ENCODE measurements at places on chromosomes 7 and 10.

DNA sequence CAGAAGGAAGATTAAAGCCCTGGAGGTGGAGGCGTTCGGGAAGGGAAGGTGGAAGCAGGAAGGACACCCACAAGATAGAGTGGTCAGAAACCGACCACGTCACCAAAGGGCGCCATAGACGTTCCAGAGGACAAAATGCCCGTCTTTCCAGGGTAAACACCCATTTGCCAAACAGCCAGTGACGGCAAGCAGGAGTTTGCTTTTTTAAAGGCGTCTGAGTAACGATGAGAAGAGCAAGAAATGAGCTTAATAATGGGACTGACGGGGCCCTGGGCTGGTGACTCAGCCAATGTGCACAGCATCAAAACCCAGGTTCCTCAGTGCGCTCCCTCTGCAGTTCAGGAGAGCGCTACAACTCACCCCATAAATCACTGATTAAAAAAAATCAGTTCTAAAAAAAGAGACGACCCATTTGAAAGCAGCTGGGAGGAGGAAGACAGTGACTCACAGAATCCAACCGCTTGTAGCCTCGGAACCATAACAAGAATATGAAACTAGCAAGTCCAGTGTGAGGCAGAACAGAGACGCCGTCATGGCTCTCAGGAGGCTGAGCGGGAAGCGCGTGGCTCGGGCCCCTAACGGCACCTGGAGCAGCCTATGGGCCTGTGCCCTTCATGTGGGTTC lies 5.9 kb downstream of the DIP2C start:
- DNase-seq: peak; percentile 25

- DNase-seq: no peak
Observed at GRCh38 chr7:150879345-150879744, 27.0 kb downstream of the AOC1 start.

- peak; percentile 73 for DNase-seq
Observed at GRCh38 chr7:3217166-3217565, 83.9 kb upstream of the SDK1 start.

GRCh38 chr10:71475243-71475871 lies 78.6 kb downstream of the CDH23 start:
- no peak for DNase-seq

DNA sequence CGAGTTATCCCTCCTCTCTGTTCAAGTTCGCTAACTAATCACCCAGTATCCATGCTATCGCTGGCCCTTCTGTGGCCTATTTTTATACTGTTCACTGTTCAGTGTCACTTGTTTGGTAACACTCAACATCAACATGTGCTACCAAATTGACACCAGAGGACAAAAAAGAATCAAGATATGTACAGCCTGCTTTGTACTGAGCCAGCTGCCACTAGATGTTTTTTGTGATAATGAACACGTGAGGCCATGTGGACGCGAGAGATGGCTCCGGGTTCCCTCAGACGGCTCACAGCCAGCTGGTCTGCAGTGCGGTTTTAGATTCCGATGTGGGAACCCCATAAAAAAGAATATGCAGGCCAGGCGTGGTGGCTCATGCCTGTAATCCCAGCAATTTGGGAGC lies 21.2 kb downstream of the CAV1 start:
- DNase-seq: peak; percentile 15

GRCh38 chr10:83542774-83543411 lies 596.4 kb upstream of the GHITM start:
- no peak for DNase-seq

- no peak for DNase-seq
Observed at GRCh38 chr7:4655896-4656295, 26.2 kb upstream of the FOXK1 start.

DNA sequence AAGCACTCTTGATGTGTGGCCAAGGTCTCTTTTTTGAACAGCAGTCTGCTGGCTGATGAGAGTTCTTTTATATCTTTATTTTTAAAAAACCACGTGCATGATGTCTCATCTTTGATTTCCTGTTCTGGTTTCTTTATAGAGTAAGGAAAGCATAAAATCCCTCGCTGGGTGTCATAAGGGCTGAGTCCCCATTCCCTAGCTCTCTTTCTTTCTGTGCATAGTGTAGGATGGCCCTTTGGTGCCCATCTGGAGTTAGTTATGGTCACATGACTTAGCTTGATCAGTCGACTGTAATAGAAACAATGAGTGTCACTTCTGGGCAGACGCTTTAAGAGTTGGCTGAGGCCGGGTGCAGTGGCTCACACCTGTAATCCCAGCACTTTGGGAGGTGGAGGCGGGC lies 38.5 kb downstream of the GHRHR start:
- DNase-seq: no peak

DNA sequence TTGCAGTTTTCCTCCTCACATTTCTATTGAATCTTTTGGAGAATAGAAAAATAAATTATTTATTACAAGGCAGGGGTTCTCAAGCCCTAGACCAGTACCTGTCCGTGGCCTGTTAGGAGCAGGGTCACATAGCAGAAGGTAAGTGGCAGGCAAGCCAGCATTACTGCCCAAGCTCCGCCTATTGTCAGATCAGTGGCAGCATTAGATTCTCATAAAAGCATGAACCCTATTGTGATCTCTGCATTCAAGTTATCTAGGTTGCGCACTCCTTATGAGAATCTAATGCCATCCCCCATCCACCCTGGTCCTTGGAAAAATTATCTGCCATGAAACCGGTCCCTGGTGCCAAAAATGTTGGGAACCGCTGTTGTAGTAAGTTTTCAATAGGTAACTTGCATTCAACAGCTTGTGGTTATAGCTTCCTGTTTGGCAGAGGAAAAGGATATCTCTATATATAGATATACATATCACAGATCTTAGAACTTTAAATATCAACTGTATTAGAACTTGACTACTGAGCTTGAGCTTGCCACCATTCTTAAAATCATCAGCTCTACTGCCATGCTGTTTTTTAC lies 165.1 kb downstream of the AHR start:
- no peak for DNase-seq

DNA sequence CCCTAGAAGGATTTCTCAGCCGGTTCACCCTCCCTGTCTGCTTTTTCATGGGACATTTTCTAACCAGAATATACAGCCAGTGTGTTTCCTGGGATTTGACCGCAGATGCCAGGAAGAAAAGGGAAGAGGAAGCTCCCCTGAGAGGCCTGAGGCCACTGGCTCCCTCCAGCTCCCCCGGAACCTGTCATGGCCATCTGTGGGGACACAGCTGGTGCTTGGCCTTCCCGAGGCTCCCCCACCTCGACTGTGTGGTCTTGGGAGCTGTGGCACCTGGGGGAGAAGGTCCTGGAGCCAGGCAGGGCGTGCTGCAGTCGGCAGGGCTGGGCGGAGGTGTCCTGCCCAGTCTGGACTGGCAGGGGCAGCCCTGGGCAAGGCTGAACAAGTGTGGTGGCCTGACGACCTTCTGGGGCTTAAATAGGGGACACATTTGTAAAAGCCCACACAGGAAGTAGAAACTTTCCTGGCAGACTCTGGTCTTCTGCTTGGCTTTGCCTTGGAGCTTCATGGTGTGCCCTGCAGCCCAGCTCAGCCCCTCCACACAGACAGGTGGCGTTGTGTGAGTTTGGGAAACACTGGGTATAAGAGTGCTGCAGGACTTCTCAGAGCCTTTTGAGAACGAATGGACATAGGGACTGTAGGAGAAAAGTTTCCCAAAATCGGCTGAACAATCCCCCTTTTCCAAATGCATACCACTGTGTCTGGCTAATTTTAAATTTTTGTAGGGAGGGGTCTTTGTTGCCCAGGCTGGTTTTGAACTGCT lies 6.8 kb downstream of the BRI3 start:
- no peak for DNase-seq

DNA sequence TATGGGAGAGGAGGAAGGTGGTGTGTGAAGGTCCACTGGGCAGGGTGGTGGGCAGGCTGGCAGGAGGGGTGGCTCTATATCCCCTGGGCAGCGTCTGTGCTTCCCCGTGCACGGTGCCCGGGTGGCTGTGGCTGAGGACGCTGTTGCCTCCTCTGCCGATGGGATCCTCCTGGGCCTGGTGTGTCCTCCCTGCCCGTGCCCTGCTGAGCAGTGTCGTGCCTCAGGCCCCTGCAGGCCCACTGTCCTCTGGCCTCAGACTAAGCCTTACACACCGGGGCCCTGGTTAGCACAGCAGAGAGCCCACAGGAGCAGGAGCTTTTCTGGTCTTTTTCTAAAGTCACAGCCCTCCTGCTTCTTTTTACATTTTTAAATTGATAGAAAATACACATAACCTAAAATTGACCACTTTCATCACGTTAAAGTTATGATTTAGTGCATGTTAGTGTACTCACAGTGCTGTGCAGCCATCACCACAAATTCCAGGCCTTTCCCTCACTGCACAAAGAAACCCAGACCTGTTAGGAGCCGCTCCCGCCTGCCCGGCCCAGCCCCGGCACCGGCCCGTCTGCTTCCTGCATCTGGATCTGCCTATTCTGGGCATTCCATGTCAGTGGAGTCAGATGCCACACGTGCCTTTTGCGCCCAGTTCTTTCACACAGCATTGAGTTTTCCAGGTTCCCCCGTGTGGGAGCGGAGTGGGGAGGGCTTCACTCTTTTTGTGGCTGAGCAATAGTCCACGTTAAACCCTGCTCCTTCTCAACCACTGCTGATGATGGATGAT lies 19.4 kb downstream of the PFKFB3 start:
- DNase-seq: peak; percentile 54

- no peak for DNase-seq
Observed at GRCh38 chr10:93408783-93409182, 73.4 kb downstream of the MYOF start.

- no peak for DNase-seq
Observed at GRCh38 chr7:128017862-128018845, 13.1 kb downstream of the LRRC4 start.

- no peak for DNase-seq
Observed at GRCh38 chr10:80471001-80471400, 16.9 kb downstream of the TSPAN14 start.

- DNase-seq: no peak
Observed at GRCh38 chr10:14673189-14673861, 101.4 kb downstream of the FAM107B start.

DNA sequence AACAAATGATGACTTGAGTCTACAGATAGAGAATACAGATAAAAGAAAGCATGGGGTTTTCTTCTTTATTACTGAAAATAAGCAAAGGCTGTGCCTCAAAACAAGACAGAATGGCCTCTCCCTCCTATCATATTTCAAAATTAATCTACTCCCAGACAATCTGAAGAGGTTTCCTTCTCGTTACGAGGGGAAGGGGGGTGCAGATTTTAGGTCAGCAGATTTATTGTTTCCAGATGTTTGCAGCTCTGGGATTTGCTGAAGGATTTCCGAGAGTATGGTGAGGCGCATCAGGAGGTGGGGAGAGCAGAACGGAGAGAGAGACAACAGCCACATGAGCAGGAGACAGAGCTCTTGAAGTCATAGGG lies 89.8 kb downstream of the KIAA1549 start:
- peak; percentile 38 for DNase-seq

DNA sequence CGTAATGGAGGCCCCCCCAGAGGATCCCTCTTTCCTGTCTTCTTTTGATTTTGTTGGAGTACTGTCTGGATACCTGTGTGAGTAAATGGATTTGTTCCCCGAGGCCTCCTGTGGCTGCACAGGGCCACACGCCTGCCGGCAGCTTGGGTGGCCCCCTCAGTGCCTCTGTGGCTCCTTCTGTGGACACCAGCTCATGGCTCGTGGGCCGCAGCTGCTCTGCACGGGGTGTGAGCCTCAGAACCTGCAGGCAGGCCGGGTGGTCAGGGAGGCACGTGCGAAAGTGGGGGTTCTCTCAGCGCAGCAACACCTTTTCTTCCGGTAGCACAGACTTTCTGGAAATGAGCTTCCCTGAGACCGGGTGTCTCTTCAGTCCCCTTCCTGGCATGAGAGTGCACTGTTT lies 70.3 kb downstream of the WDR37 start:
- no peak for DNase-seq

- no peak for DNase-seq
Observed at GRCh38 chr10:113983552-113983951, 60.1 kb upstream of the ADRB1 start.

DNA sequence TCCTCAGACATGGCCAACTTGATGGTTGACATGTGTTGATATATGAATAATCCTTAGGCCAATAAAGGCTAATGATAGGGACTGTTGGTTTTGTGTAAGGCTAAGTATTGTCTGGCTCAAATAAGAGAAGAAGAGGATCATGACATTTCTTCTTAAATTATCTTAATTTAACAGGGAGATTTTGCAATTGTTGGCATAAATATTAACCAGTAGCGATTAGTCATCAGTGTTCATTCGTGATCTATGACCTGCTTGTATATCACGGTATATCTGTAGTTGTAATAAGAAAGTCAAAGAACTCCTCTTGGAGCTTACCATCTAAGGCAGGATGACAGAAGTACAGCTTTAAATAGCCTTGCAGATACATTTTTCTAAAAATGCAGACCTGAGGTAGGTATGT lies 196.4 kb downstream of the CREB5 start:
- no peak for DNase-seq

DNA sequence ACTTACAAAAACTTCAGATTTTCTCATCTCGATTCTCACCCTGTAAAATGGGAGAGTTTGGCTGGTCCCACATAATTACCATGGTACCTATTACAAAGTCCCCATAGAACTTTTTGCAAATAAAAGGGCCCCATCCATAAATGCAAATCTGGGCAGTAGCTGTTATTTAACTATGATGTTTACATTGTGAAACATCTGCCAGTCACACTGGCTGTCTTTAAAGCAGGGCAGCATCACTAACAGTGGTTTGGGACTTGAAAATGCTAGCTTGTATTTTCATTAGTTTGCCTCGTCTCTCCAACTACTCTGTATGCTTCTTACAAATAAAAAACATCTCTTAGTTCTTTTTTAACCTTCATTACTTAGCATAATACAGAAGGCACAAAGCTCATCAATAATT lies 240.7 kb downstream of the FZD1 start:
- no peak for DNase-seq

DNA sequence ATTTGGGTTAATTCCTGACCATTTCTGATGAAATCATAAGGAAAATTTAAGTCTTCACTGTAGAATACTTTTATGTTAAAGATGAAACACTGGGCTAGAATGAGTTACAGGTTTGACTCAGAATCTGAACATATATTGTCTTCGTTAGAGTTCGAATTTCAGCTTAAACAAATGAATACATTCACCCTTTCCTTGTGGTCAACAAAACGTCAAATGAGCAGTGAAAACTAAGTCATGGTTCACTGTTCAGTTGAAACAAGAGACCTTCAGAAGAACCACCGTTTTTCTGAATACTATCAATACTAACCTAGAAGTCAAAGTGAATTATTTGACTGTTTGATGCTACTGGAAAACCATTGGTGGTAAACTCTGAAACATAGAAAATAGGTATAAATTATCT lies 235.2 kb upstream of the ZWINT start:
- DNase-seq: no peak

- no peak for DNase-seq
Observed at GRCh38 chr7:147990942-147991341, 599.6 kb upstream of the C7orf33 start.

GRCh38 chr10:31557854-31558253 lies 238.8 kb downstream of the ZEB1 start:
- DNase-seq: no peak

GRCh38 chr7:1257863-1258262 lies 25.2 kb downstream of the UNCX start:
- DNase-seq: no peak

DNA sequence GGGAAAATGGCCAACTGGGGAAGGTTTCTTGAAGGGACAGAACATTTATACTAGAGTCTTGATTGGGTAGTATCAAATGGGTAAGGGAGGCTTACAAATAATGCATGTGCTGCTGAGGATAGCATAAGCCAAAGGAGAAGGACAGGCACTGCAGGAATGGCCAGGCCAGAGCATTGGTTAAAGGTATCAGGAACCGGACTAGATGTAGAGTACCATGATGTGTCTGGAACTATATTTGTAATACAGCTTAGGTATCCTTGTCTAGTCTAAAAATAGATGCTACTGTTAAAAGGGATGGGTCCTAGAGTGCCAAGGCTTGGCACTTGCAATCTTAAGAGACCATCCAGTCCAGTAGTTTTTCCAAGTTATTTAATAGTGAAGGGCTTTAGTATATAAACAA lies 20.3 kb downstream of the TMEM243 start:
- DNase-seq: no peak

All from cardiac muscle cell (in vitro differentiated cells and primary cell).